ENCODE measurements at places on chromosomes 2 and 18. TPM values are rescaled to one million over a fixed set of nuclear protein-coding genes. Genes with fewer than 3 reads are reported as not detected.

Gene DNER
- total RNA-seq, result not detected

Gene SERPINB4
- total RNA-seq, result not detected

DNA sequence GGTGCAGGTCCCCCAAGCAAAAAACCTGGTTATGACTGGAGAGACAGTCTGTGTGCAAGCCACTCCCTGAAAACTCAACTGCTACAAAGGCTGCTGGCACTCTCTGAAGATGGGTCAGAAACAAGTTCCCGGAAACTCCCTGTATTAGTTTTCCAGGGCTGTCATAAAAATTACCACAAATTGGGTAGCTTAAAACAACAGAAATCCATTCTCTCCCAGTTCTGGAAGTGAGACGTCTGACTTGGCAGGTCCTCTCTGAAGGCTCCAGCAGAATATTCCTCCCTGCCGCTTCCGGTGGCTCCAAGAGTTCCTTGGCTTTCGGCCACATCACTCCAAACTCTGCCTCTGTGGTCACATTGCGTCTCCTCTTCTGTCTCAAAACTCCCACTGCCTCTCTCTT is 30.1 kb upstream of the SERPINE2 start:
- DNase-seq, result no peak
- no peak overlapping the region for H3K27ac ChIP-seq
- peaks cover 3% of the 10 kb centered on the region for H3K27me3 ChIP-seq

GRCh38 chr2:201661366-201661765 is 18.1 kb upstream of the TMEM237 start:
- H3K36me3 ChIP-seq, result no peaks in the 10 kb centered on the region
- no peak overlapping the region for H3K4me3 ChIP-seq
- H3K4me1 ChIP-seq, result no peaks in the 10 kb centered on the region
- H3K27me3 ChIP-seq, result peaks cover 1% of the 10 kb centered on the region
- no peak overlapping the region for H3K27ac ChIP-seq
